T follicular helper cell (primary cell): ENCODE measurements at places on chromosomes 12 and 14.

DNA sequence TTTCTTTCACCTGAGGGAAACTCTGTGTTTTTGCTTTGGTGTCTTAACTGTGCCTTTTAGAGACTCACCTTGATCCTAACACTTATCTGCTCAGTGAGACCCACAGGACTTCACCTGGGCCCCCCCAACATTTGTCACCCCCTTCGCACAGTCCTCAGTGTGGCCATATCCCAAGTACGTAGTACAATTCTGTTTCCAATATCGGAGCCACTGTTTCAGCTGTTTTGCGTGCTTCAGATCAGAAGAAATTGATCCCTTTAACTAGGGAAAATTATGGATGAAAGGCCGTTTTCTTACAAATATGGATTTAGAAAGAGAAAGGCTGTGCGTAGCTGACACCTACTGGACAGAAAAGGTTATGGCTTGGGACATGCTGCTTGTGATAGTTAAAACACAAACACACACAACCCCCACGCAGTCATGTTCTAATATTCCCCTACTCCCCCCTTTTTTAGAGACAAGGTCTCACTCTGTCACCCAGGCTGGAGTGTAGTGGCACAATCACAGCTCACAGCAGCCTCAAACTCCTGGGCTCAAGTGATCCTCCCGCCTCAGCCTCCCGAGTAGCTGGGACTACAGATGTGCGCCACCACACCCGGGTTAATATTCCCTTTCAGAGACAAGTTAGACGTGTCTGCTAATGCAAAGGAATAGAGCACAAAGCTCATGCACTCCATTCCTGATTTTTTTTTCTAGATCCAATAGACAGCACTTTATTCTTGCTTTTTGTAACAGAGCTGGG, 3.6 kb upstream of the SLC7A8 start:
- DNase-seq = no peak

DNA sequence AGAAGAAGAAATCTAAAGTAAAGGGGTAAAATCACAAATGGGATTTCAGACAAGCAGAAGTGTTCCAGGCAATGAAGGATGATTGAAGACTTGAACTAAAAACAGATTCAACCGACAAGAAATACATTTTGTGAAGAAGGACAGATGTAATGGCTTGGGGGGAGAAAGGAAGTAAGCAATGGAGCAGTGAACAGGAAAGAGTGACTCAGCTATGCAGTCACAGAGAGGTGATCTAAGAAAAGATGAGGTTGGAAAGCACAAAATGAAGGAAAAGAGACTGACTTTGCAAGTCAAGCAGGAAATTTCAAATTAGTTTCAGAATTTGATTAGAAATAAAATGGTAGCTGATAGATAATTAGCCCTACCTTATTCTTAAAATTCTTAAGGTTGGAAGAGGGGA, 66.5 kb downstream of the PUS7L start:
- DNase-seq = no peak

DNA sequence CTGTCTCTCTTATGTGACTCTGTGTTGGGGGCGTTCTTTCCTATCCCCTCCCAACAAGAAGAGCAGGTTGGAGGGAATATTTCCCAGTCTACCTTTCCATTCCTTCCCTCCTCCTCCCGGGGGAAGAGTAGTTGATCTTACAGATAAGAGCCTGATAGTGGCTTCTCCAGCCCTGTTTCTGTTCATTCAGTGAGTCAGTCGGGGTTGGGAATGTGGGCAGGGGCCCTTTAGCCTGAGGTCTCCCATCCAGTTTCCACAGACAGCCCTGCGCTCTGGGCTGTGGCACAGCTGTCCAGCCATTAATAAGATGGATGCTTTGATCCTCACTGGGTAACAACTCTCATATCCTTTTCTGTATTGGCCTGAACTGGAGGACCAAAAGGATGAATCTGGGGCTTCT, 18.1 kb upstream of the PPP1R1A start:
- no peak for DNase-seq

- DNase-seq = no peak
Measured at GRCh38 chr14:89792489-89793366, 161.8 kb downstream of the EFCAB11 start.

DNA sequence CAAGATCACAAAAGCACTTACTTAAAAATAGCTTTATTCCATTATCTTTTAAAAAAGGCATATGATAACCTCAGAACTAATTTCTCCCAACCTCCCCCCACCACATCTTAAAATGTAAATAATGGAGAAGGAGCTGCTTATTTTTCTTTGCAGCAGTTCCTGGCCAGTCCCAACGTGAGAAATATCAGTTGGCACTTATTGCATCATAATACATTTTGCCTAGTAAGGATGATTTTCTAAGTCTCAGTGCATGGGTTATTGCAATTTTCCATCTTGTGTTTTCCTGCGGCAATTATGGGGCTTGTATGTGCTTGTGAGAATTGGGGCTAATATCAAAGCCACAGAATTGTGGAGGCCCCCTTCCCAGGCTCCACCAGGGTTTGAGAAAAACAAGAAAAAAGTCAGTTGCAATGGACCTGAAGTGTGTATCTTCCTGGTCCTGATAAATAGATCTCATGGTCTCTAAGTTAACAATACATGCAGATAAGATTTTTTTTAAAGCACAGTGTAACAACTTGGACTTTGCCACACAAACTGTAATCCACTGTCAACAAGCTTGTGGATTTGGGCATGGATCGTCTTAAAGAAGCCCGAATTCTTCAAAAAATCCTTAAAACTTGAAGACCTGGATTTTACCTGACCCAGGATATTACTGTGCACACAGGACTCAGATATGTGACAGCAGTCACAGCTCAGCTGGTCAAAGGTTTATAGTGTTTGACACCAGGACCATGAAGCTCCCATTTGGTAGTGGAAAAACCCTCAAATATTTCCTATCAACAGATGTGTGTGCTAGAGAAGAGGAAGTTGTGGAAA, 2.8 kb upstream of the WSB2 start:
- DNase-seq = no peak
